ENCODE measurements at places on chromosomes 12 and 14.
A peak's percentile ranks its signal among the peaks of the same experiment; 100 is the strongest.

- no peak for DNase-seq
These were observed 29.6 kb downstream of the IRF2BPL start for GRCh38 chr14:76998910-76999309.

DNA sequence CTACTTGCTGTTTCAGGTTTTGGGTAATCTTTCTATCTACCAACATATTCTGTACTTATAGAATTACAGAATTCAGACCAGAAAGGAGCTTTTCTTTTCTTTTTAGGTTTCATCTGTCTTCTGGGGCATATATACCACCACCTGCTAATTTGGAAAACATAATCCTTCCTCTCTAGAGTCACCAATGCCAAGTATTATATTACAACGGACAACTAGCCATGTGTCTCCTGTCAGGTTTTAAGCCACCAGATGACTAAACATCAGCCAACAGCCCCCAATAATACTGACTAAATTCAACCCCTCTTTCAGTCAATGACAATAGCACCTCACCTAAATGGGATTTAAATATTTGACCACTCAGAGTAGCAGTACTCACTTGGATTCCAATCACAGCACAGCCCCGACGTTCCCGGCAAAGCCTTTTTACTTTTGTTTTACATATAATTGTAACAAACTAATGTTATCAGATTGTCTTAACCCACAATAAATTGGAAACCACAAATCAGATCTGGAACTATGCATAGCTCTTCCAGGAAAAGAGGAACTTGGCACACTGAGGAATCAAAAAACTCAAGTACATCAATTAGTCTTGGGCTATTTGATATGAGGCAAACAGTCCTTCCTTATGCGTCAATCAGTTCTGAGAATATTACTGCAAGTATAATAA lies 13.5 kb downstream of the SLC11A2 start:
- DNase-seq = no peak

- DNase-seq = no peak
These were observed 56.5 kb upstream of the BCAT1 start for GRCh38 chr12:25005376-25005775.

DNA sequence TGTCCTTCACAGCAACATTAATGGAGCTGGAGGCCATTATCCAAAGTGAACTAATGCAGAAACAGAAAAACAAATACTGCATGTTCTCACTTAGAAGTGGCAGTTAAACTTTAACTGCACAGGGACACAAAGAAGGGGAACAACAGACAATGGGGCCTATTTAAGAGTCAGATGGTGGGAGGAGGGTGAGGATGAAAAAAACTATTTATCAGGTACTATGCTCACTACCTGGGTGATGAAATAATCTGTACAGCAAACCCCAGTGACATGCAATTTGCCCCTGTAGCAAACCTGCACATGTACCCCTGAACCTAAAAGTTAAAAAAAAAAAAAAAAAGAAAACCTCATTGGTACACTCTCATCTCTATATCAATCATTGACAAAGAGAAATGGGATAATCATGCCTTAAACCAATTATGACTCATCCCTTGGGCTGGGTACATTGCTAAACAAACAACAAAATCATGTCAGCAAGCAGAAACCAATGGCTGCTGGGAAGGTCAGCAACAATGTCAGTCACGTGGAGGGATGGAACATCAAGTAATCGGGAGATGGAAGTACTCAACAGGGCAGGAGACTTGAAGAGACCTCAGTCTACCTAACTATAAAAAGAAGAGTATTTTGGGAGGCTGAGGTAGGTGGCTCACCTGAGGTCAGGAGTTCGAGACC lies 479.2 kb downstream of the RMST start:
- no peak for DNase-seq

DNA sequence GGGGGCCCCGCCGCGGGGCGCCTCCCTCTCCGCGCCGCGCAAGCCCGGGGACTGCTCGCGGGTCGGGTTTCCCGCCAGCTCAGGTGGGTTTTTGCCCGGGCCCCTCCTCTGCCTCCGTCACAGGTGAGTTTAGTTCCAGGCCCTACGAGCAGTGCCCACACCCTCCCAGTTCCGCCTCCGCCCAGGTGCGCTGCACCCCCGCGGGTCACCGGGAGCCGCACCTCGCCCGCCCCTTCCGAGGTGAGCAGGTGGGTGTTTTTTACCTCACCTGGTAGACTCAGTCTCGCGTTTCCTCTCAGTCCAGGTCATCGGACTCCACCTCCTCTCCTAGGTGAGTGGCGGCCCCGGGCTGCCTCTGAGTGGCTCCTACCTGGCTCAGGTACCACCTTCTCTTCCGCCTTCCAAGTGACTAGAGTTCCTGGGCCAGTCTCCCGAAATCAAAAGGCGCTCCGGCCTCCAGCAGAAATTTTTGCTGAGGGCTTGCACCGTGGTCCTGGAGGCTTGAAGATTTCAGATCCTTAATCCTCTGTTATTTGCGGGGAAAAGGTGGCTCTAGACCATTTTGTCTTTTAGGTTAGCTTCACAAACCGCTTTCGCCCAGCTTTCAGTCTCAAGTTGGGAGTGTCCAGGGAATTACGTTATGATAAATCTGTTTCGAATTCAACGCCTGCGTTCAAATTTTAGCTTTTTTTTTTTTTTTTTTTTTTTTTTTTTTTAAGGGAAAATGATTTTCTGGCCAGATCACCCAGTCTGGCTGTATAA lies at the start of gene TMEM30B:
Gene TMEM30B (minus strand): TSS at position 153 of the 762 bp plus-strand sequence. CDS start 191 bp downstream, outside the sequence.
- peak; percentile 29 for DNase-seq

GRCh38 chr12:48997719-48998496 lies 1.3 kb downstream of the DDN start:
- DNase-seq = peak; percentile 39

- no peak for DNase-seq
These were observed 38.7 kb upstream of the SGPP1 start for GRCh38 chr14:63766611-63767010.

DNA sequence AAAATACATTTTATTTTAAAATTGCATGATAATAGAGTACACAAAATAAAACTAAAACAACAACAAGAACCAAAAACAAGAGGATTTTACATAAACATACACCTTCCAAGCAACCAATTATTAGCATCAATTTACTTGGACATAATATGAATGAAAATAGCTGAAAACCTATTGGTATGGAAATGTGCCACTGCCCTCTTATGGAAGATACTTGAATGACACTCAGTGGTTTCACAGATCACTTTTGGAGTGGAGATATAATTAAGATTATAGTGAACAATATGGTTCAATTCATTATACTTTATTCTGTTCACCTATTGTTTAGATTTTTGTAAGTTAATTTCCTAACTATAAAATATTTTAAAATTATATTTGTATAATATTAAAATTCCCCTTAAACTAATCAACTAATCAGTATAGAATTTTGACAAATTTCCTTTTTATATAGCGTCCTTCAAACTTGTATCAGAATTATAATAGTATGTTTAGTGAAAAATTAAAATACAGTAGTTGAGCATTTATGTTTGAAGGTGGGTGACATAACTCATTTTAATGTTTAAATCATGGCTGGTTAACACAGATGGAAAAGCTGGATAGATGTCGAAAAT lies 70.1 kb downstream of the SLC6A15 start:
- no peak for DNase-seq

DNA sequence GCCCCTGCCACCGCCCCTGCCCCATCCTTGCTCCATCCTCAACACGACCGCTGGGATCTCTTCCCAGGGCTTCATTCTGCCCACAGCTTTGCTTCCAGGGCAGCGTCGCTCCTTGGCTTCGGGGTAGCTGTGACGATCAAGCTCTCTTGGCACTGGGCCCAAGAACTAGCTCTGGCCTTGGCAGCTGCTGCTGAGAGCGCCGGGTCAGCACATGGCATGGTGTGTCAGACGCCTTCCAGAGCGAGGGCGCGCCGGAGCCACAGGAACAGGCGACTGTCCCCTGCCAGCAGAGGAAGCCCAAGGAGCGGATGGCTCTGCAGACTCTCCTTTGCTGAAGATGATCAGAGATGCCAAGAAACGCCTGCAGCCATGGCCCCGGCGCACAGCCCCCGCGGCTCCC lies 15.9 kb downstream of the RAB35 start:
- DNase-seq = no peak
